Inflammatory macrophage treated with lipopolysaccharide for 4 hours (primary cell): ENCODE measurements at places on chromosomes 2 and 18.

- DNase-seq = peak; percentile 11
Measured at GRCh38 chr2:69244882-69245281, 142.1 kb downstream of the GFPT1 start.

GRCh38 chr18:51952844-51953243 lies 387.2 kb upstream of the DCC start:
- DNase-seq = no peak

- DNase-seq = no peak
Measured at GRCh38 chr2:121044412-121044811, 240.6 kb downstream of the TFCP2L1 start.

GRCh38 chr18:79546781-79547272 lies 132.8 kb upstream of the CTDP1 start:
- DNase-seq = no peak

DNA sequence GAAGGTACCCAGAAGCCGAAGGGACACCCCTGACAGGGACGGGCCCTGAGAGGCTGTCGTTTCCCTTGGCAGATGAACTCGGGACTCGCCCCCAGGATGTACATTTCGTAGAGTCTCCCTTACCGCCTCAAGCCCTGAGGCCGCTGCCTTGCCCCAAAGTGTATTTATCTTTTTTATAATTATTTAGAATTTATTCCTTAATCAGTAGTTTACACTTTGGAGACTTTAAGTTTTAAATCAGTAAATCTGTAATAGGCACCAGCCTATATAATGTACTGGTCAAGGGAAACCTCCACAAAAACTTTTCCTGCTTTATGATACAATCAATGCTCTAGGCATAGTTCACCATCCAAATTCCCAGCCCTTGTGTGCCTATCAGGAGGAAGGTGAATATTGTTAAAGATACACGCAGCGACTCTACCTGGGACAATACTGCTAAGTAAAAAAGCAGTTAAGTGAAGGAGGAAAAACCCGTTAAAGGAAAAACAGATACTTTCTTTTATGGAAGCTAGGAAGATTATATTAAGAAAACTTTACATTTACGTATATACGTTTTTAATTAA lies 848 bp downstream of the VRK2 start:
- DNase-seq = no peak

GRCh38 chr2:62941413-62941812 lies 109.2 kb upstream of the OTX1 start:
- no peak for DNase-seq

- no peak for DNase-seq
Measured at GRCh38 chr2:69180974-69181373, 168.0 kb downstream of the ANTXR1 start.

DNA sequence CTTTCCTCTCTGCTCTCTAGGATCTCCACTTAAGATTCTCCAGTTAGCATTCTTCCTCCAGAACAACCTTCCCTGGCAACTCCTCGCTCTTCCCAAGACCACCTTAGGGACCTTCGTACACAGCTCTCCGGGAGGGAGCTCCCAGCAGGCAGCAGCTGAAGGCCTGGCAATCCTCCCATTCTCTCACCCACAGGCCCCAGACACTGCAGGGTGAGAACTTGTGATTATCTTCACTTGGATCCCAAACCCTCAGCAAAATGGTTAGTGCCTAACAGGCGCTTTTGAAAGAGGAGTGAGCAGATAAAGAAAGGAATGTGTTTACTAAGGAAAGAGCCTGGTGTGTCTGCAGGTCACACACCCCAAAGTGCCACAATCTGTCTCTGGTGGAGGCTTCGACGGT lies 83.8 kb upstream of the SNTG2 start:
- no peak for DNase-seq
